ENCODE measurements at places on chromosomes 6 and 20.
A peak's percentile ranks its signal among the peaks of the same experiment; 100 is the strongest.

DNA sequence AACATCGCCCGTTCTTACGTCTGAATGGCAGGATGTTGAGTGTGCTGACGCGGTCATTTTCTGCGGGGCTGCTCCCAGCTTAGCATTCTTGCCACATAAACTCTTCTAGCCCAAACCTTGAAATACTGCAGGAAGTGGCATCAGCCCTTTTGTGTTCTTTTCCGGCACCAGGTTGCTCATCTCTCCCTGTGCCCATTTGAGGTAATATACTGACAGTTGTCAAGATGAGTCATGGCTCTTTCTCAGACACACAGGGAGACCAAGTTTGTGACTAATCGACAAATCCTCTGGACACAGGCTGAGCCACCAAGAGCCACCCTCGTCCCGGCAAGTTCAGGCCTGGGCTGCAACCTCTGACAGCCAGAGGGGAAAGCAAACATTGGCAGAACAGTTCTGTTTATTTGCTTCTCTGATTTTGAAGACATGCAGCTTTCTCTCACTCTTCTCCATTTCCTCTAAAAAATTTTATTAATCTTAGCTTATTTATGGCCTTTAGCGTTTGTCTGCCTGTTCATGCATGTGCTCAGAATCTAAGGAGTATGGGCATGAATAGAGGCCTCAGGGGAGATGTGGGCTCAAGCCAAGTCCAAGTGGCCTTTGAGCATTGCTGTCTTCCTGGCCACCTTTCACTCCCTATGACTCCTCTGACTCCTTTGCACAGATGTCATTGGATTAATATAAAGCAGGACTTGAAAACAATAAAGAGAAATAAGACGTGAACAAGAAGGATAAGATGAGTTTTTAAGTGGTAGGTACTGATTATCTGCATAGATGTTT, 328.2 kb upstream of the JAG1 start:
- DNase-seq: no peak

GRCh38 chr6:22294301-22294700, 2.5 kb downstream of the PRL start:
- DNase-seq: no peak

DNA sequence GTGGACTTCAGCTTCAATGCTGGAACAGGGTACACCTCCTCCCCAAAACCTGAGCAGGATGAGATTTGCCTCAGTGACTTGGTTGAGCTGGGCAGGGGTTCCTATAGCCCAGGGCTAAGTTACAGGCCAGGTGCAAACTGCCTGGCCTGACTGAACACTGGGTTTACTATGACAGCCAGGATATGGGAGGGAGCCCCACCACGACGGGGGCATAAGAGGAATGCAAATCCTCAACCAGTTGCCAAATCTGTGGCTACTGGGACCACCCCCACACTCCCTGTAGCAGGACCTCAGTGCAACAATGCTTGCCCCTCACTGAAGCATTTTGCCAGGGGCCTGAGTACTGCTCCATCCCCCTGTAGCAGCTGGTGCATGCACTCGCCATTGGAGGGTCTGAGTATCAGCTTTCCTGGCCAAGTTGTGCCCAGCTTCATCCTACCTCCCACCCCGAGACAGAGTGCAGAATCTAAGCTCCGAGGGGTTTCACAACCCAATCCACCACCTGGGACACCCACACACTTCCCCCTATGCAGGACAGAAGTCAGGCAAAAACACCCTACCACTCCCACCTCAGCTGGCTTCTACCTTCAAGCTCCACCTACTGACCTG, 27.6 kb downstream of the TREML4 start:
- no peak for DNase-seq

DNA sequence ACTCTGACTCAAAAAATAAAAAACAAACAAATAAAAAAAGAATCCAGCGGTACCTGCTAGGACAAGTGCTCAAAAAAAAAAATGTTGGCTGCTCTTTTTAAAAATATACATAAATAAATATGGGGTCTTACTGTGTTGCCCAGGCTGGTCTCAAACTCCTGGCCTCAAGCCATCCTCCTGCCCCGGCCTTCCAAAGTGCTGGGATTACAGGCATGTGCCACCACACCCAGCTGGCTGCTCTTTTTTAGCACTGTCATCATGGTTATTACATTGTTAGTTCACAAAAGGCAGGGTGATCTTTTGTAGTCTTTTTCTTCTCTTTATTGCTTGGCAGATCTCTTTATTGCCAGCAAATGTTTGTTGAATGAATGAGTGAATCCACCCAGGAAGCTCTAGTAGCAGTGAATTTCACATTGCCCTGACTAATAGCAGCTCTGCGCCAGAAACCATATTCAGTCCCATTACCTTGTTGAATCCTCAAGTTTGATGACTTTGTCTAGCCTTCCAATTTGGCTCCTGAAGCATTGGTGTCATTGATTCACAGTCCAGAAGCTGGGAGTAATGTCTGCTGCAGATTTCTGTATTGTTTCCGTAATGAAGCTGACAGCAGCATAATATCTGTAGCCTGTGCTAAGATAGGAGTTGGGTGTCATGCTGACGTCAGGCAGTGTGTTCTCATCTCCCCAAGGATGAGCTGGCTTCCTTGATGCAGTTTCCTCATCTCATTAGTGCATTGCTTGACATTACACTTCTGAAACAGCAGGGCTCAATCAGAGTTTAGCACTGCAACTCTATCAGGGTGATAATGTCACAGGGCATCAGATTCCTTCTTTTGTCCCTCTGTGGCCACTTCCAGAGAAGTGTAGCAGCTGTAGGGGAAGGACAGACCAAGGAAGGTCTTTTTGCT, 84.9 kb upstream of the TGM3 start:
- no peak for DNase-seq

- no peak for DNase-seq
Measured at GRCh38 chr20:2417213-2417541, 36.5 kb downstream of the TGM6 start.

DNA sequence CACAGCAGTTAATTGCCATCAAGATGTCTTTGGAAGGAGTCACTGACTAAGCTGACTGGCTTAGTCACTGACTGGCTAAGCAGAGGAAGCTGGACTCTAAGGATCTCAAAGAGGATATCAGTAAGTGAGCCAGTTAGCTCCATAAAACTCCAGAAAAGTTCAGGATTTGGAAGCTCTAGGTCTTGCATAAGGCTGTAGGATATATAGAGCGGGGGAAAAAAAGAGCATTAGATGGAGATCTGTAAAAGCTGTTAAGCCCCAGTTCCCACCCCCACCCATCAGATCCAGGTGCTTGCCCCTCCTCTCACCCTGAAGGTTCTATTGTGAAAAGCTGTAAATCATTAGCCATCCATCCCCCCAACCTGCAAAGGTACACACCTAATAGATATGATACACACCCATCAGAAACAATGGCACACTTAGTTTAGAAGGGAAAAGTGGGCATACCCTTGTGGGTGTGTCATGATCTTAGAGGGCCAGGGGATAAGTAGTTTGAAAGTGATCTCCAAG, 32.2 kb downstream of the CARMIL1 start:
- DNase-seq: peak; percentile 16

Measured in ELF-1 (cell line).